Stimulated activated CD8-positive, alpha-beta memory T cell treated with anti-CD3 and anti-CD28 coated beads, Interleukin-7, amount 100 ng/mL, for 48 hours (primary cell): ENCODE measurements at places on chromosomes 13 and 19.

- no peak for DNase-seq
Observed at GRCh38 chr13:60348097-60348496, 48.9 kb upstream of the TDRD3 start.

DNA sequence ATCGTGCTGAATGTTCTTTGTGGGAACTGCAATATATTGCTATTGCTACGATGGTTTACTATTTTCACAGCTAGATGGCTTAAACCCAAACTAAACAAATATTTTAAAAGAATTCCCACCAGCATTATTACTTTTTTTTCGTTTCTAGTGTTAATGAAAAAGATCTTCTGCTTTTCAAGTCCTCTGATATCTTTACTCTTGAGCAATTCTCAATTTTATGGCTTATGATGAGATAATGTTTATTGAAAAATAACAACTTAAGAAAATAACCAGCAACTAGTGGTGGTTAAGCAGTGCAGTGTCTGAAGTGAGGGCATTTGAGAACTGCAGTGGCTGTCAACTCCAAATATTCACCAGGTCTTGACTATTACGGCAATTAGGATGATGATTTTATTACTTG is 360.4 kb downstream of the ENOX1 start:
- no peak for DNase-seq

- DNase-seq = no peak
Observed at GRCh38 chr13:44969551-44970484, 19.5 kb downstream of the NUFIP1 start.

DNA sequence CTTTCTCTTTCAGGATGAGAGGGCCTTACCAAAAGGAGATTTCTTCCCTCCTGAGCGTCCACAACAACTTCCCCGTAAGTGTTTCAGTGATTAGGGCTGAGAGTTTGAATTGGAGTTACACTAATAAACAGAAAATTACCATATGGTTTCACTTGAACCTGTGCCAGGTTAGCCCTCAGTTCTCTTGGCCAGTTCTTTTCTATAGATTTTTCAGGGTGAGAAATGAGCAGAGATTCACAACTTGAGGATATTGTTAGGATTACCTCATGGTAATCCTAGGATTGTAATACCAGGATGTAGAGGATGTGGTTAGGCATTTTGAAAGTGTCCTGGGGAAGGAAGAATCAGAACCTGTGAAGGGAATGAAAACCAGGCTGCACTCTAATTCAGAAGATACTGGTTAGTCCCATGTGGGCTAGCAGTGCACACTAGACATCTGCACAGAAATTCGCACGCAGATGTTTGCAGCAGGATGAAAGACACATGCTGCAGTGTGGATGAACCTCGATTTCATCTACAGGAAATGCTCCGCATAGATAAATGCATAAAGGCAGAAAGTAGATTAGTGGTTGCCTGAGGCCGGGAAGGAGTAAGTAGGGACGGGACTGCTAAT is 24.1 kb downstream of the HNRNPM start:
- DNase-seq = no peak

DNA sequence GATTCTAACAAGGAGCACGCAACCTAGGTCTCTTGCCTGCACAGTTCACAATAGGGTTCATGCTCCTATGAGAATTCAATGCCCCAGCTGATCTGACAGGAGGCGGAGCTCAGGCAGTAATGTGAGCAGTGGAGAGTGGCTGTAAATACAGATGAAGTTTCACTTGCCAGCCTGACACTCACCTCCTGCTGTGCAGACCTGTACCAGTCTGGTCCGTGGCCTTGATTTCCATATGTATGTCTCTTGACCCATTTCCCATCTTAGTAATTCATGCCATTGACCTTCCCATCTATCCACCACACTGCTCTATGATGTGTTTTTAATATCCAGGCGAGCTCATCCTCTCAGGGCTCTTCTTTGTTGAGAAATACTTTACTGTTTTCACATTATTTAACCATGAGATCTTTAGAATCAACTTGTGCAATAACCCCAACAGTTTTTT is 95.2 kb downstream of the LRCH1 start:
- DNase-seq = no peak

DNA sequence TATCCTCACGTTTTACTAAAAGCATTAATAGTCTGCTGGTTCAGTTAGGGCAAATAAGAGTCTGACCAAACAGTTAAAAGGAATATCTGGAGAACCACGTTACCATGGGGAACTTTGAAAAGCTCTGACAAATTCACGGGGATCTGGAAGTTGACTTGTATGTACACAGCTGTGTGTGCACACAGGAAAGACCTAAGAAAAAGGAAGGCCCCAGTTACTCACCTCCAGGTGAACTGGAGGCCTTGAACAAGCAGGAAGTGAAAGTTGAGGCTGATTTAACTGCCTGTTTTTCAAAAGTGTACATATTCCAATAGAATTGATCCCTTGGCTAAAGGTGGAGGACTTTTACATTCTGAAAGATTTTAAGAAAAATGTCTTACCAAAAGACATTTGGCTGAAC is 1891.6 kb upstream of the PCDH20 start:
- DNase-seq = no peak

DNA sequence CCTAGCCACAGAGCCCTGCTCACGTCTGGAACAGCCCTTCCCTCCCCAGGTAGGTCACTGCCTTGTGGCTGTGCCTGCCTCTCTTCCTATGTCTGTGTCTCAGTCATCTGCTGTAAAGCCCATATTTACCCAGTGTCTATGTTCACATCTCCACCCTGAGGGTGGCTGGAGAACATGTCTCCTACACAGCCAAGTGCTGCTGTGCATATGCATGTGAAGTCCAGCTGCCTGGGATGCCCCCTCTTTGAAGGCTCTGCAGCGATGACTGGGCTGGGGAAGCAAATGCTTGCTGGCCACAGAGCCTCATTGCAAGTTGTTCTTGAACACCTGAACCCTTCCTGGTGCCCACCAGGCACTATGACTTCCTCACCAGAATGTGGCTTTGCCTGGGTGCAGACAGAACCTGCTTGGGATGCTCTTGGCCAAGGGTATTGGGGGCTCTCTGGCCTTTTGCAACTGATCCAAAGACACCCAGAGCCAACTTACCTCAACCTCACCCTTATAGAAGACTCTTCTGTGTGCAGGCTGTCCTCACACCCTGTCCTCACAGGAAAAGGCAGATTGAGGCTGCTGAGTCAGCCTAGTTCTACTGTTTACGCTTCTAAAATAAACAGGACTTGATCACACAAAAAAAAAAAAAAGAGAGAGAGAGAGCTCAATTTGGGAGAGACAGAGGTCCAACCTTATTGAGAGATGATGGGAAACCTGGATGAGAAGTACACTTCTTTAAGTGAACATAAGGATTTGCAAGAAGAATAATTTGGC is 26.5 kb downstream of the MRPL57 start:
- no peak for DNase-seq

DNA sequence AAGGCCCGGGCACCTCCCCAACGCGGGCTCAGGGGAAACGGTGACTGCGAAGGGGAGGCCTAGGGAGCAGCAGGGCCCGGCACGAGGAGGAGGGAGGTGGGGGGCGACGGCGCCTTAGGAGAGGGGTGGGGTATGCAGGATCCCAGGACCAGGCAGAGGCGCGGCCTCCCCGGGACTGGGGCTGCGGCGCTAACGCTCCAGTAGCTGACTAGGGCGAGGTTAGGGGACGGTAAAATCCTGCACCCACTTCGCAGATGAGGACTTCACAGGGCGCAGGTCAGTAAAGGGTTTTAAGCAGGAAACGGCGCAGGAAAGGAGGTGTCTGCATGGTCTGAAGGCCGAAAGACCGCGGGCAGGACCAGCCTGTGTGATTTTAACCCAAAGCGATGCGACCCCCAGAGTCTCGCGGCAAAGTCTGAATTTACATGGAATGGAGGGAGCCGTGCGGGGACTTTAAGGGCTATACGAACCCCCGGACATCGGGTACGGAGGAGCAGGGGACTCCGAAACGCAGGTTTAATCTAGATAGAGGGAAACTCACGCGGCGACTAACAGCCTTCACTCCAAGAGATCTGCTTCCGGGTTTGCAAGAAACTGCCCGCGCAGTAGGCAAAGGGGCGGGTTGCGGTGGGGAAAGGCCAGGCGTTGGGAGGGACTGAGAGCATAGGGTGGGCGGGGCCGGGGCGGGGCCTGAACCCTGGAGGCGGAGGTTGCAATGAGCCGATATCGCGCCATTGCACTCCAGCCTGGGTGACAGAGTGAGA is at the start of gene ZNF665:
TSS of gene ZNF665 (minus strand) at position 588 of the 764 bp plus-strand sequence. CDS start 10,460 bp downstream, outside the sequence.
- DNase-seq = peak; percentile 78

GRCh38 chr13:65830411-65831205 is 1399.5 kb downstream of the PCDH9 start:
- no peak for DNase-seq

DNA sequence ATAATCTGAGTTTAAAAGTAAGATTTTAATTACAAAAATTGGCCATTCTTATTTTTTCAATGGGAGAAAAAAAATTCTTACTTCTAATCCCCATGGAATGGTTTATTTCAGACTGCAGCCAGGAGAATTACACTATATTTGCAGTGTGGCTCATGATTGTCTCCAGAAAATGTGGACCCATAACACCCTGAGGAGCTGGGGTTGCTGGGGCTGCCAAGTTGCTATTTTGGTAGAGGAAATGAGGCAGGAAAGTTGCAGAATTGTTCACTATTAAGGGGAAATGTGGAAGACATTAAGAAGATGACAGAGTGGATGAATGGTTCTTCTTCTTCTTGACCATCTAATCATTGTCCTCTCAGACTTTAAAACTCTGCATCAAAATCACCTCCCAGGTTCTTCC is 4.6 kb upstream of the SCEL start:
- no peak for DNase-seq

DNA sequence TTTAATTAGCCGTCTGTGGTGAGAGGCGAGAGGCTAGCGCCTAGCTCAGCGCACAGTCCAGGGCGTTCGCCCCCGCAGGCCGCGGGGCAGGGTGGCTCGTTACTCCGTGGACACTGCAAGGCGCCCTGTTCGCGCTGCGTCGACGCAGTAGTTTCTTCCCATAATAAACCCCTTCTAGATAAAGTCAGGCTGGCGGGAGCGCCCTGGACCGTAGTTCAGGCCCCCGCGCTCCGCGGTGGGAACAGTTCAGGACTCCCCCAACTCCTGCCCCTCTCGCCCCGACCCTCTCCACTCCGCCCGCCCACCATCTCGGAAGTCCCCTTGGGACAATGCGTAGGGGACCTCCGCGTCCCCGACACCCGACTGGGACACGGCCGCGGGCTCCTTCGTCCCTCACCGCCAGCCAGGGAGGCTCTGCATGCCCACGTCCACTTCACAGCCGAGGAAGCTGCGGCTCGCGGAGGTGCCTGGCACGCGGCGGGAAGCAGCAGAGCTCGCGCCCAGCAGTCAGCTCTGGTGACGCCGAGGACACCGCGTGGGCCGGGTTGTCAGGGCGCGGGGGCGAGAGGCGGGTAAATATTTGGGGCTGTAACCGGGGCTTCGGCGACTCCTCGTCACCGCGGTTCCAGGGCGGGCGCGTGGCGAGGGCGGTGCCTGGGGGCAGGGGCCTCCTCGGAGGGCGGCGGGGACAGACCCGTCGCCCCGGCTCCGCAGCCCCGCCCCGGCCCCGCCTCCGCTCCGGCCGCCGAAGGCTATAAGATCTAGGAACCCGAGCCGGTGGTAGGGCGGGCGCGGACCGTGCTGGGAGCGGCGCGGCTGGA is at the start of gene RGCC:
TSS of gene RGCC (plus strand) at position 783 of the 821 bp plus-strand sequence. CDS start 158 bp downstream, outside the sequence.
- peak; percentile 92 for DNase-seq

- DNase-seq = no peak
Observed at GRCh38 chr13:44786756-44787155, 202.5 kb downstream of the NUFIP1 start.

- DNase-seq = no peak
Observed at GRCh38 chr13:66128201-66128600, 1101.9 kb downstream of the PCDH9 start.

DNA sequence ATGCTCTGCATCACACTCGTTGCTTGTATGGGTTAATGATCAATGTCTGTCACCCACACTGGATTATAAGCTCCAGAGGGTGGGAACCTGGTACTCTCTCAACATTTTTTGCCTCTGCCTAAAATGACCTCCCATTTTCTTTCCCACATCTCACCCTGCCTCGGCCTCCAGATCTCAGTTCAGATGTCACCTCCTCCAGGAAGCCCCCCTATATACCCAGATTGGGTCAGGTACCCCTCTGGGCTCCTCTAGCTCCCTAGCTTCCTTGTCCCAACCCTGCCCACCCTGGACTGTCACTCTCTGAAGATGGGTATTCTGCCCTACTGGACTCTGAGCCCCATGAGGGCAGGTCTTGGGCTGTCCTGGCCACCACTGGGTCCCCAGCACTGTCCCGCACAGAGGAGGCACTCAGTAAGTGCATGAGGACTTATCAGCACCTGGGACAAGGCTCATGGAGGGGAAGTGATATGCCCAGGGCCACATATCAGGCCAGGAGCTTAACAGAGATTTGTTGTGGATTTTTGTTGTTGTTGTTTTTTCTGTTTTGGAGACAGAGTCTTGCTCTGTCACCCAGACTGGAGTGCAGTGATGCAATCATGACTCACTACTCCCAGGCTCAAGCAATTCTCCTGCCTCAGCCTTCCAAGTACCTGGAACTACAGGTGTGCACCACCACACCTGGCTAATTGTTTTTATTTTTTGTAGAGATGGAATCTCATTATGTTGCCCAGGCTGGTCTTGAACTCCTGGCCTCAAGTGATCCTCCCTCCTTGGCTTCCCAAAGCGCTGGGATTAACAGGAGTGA is 23.8 kb downstream of the PRKD2 start:
- DNase-seq = no peak

GRCh38 chr13:52004511-52005170 is 6.6 kb downstream of the ATP7B start:
- no peak for DNase-seq

DNA sequence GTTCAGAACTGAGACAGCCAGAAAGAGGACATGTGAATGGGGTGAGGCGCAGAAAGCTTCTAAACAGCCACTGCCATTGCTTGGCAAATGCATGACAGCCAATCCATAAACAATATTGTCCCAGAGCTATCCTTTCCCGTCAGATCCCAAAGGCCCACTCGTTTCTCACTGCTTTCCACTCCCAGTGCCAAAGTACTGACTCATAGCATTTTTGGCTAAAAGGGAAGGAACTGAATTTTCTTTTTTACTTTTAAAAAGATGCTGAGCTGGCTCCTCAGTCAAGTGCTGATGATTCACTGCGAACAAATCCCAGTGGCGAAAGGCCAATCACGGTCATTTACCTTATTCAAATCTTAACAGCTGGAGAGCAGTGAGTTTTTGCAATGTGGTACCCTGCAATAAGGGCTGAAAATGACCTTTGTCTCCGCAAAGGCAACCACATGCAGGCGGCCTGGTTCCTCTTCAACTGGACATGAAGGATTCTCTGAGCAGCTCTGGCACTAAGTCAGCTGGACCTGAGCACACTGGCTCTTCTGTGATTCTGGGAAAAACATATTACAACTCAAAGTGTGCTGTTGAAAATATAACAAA is 151.7 kb downstream of the DCLK1 start:
- DNase-seq = no peak
